Adipocyte (in vitro differentiated cells): ENCODE measurements at places on chromosomes 4 and X.

GRCh38 chr4:69322055-69322454 is 41.8 kb downstream of the UGT2B28 start:
- DNase-seq = peak; percentile 41

DNA sequence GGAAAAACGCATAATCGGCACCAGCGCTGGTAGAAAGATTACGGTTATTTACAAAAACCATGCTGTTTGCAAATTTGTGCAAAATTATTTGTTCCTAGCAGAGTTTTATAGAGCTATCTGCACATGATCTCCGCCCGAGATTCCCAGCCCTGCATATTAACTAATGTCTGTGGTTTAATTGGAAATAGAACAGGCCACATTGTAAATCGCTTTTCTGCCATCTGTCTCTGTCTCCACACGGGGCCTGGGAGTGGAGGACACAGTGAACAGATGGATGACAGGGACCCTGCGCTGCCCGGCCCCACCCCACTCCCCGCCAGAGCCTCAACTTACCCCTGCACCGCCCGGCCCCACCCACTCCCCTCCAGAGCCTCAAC is 126.9 kb downstream of the FAM53A start:
- DNase-seq = no peak

DNA sequence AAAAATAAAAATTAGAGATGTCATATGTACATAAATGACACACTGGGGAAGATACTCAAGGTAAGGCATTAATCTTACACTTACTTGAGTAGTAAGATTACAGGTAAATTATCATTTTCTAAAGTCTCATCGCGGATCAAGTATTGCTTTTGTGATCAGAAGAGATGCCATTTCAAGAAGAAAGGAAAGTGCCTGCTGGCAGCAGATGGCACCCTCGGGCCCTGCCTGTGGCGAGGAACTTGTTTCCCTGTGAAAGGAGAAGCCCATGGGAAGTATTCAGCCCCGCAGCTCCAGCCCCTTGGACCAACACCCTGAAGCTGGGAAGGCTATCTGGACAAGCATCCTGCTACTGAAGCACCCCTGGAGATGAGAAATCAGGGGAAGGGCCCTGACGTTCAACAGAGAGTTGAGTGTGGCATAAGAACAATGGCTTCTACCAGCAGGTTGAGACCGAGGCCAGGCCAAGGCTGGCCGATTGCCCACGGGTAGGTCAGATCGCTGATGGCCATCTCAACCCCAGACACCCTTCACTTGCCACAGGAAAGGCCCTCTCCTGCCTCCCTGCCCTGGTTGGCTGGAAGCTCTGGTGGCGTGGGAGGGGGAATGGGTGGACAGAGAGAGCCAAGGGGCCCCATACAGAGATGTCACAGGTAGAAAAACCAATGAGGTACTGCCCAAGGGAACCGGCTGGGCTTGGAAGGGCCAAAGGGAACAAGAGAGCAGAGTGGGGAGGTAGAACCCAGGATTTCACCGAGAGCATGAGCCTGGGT is 18.8 kb upstream of the MXD4 start:
- peak; percentile 36 for DNase-seq

DNA sequence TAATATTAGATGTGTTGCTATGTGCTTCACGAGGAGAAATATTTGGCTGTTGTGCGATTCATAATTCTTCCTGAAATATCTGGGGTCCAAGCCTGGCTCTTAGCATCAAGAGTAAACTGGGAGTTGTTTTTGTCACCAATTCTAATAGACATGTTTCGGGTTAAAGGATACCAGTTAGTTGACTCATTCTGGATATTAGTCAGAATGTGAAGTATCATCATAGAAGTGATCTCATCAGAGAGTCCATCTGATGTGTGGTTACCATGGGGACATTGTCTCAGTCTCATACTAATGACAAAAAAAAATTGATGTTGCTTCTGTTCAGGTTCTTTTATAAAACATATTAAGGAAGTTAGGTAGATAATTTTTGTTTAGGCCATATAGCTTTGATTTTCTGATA is 57.2 kb upstream of the MTMR1 start:
- DNase-seq = peak; percentile 30

DNA sequence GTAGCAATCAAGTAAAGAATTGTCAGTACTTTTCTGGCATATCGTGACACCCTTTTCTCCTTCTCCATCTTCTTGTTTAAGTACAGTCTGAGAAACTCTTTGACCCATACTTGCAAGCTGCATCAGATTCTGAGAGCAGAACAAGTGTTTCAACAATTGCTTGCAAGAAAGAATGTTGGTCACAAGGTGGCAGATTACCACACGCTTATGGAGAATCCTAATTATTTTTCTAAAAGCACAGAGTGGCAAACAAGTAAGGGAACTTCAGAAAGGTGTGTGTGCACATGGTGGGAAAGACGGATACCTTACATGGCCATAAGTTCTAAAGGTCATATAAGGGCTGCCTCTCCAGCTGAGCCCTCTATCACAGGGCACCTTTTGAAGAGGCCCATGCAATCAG is 136.4 kb upstream of the FGF13 start:
- DNase-seq = no peak

- no peak for DNase-seq
Observed at GRCh38 chr4:71270901-71271300, 67.9 kb upstream of the SLC4A4 start.
